ENCODE measurements at places on chromosomes 2 and 18.

- no peak for DNase-seq
These were observed 3.7 kb downstream of the KLHL14 start for GRCh38 chr18:32769071-32769585.

- DNase-seq: peak; percentile 72
These were observed 84.6 kb downstream of the NRP2 start for GRCh38 chr2:205766779-205767359.

DNA sequence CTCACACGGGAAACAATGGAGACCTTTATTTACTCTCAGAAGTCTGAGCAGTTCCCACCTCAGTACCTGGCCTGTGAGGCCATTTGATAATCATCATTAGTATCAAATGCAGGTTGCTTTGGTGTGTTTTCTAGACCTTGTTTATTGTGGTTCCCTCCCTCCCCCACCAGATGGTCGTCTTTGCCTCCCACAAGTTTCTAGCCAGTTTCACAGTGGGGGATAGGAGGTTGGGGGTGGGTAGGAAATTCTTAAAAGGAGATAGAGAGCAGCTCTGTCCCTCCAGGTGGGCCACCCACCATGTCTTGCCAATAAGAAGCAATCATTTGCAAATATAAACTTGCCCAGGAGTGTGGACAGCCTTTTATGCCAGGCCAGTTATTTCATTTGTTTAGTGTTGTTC is 31.3 kb downstream of the SETBP1 start:
- no peak for DNase-seq

- DNase-seq: no peak
These were observed 131.6 kb upstream of the FN1 start for GRCh38 chr2:215567504-215567903.

GRCh38 chr2:118309257-118309945 is 221.1 kb downstream of the INSIG2 start:
- DNase-seq: no peak

GRCh38 chr18:8056723-8057122 is 489.6 kb downstream of the PTPRM start:
- no peak for DNase-seq

- no peak for DNase-seq
These were observed 75.1 kb downstream of the PLEKHM3 start for GRCh38 chr2:207950063-207950760.

DNA sequence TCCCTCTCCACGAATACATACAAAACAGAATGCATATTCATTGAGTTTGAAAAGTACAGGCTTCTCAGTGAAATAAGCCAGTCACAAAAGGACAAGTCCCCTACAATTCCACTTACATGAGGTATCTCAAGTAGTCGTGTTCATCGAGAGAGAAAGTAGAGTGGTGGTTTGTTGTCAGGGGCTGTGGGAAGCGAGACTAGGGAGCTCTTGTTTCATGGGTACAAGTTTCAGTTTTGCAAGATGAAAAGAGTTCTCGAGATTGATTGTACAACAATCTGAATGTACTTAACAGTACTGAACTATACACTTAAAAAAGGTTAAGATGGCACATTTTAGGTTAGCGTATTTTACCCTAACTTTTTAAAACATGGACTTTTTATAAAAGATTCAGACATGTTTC is 71.5 kb upstream of the TTC39C start:
- DNase-seq: peak; percentile 57

DNA sequence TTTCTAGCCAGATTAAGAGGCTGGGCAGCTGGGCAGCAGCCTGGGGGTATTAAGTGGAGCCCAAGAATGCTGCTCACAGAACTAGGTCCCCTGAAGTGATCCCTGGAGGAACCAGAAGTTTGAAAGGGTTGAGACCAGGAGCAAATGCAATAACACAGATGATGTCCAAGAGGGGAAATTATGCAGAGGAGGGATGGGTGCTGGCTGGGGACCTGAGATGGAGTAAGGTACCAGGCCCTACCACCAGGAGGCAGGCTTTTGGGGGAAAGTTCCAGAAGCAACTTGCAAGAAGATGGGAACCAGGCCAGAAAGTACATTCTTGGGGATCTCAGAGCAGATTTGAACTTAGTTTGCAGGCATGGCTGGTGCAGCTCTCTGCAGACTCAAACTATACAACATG is 175.1 kb downstream of the NCK2 start:
- peak; percentile 48 for DNase-seq

DNA sequence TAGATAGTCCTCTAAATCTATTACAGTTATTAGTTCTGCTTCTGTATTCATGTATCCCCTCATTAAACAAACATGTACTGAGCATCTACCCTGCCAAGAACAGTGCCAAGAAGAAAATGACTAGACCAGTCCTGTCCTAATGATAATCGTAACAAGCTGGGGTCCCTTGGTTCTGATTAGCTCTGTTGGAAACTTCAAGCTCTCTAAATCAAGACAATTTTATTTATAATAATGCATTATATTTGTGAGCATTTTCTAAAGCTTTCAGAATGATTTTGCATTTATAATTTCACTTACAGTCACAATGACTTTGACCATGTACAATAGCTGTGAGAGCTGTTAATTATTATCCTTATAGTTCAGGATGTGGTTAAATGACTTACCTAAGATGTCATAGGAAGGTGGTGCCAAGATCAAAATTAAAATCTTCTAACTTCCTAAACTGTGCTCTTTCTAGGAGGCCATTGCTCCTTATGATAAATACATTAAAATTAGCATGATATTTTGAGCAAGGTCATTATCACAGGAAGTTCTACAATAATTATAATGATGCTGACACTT is 336.5 kb upstream of the SLC39A10 start:
- DNase-seq: no peak

DNA sequence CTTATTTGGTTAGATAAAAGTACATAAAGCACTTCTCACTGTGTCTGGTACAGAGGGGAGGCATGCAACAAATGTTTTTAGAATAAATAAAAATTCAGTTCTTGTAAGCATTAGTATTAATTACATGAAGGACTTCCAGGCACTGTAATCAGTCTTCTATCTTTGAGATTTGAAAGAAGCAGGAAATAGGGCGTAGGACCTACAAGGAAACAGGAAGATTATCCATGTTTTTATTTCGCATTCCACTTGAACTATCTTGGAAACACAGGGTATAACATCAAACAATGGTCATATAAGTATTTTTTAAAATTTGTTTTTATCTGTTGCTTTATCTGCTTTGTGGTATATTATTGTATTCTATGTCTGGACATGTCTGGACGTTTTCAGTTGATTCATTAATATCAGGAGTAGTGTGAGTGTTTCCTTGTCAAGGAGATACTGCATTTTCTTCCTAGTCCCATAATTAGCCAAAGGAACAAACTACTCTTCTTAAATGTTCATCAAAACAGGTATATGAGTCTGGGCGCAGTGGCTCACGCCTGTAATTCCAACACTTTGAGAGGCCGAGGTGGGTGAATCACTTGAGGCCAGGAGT is 32.5 kb downstream of the BMPR2 start:
- DNase-seq: no peak

DNA sequence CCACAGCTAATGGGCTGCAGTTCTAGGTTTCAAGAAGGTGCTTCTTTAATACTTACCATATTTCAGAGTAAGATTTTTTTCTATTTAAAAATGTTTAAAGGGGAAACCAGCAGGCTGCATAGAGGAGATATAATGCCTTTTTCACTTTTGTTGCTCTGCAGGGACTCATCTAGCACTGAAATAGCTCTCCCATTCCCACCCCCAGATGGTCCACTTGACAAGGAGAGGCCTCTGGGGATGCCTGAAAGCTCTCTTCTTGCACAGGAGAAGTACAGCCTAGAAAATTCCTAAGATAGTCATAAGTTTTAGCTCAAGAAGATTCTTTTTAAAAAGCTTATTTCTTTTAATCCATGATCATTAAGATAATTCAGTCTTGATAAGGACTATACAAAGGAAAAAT is 126.4 kb downstream of the CDH2 start:
- DNase-seq: no peak

DNA sequence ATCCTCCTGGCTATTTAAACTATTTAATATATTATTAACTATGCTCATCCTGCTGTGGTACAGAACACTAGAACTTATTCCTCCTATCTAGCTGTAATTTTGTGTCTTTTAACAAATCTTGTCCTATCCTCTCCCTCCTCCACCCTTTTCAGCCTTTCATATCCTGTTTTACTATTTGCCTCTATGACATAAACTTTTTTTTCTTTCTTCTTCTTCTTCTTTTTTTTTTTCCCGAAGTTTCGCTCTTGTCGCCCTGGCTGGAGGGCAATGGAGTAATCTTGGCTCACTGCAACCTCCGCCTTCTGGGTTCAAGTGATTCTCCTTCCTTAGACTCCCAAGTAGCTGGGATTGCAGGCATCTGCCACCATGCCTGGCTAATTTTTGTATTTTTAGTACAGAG is 201.5 kb downstream of the LPIN1 start:
- no peak for DNase-seq

- no peak for DNase-seq
These were observed 11.7 kb upstream of the NCL start for GRCh38 chr2:231475965-231476364.

DNA sequence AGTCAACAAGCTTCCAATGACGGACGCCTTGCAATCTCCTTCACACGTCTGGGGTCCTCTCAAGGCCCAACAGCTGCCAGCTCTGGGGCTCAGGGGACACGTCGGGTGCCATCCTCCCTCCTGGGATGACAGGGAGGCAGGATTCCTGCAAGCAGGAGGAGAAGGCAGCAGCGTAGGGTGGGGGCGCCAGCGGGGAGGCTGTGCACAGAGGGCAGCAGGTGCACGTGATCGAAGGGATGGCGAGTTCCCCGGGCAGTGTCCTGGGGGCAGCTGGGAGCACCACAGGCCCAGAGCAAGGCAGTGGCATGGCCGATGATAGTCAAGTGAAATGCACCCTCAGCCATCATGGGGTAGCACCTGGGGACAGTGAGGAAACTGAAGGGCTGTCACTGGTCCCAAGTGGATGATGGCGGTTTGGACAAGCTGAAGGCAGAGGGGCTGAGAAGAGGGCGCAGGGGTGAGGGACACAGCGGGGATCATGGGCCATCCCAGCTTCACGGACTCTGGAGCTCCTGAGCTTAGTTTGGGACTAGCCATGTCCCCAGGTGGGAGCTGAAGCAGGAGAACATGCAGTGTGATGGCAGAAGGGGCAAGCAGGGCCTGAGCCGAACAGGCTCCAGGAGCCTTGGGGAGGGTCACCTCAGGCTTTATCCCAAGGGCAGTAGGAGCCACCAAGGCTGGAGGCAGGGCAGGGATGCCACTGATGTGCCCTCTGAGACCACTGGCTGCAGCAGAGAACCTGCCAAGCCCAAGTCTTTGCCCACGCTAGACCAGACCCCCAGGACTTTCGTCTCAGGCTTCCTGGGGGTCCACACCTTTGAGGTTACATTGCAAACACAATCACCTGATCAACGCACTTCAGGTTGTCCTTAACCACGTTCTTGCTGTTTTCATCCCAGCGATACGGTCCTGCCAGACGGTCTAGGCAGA is 16.3 kb upstream of the SNED1 start:
- no peak for DNase-seq

GRCh38 chr18:65414501-65414900 is 336.3 kb upstream of the CDH7 start:
- DNase-seq: no peak

DNA sequence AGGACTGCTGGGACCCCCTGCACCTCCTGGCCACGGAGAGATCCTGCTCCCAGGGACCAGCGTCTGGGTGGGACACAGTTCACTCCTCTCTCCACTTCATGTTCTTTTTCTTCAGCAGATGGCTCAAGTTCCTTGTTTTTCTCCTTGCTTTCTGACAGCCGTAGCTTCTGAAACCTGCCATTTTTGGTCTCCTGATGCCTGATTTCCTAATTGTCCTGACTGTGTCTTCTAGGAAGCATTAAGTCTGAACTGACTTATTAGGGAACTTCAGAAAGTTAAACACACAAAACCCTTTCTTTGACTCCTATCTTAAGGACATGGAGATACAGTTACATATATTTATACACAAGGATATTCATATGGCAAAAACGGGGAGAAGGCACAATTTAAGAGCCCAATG is 22.7 kb downstream of the CNNM4 start:
- no peak for DNase-seq

DNA sequence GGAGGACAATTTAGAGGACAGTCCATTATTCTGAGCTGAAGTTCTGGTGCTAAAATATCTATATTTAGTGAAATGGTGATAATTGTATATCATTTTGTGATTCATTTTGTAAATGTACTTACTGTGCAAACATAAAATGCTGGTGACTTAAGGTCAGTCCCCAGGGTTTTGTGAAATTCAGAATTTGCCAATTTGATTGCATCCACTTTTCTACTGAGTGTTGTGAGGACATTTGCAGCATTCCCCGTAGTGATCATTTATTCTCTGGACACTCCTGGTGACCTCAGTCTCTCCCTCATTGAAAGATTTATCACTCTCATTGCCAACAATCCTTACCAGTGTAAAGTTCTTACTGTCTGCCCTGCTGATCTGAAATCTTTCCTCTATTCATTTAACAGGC is 98.2 kb downstream of the SOCS6 start:
- DNase-seq: no peak

GRCh38 chr2:234745347-234745746 is 206.5 kb upstream of the SH3BP4 start:
- no peak for DNase-seq

GRCh38 chr2:108363024-108363907 is 14.5 kb upstream of the SULT1C4 start:
- DNase-seq: peak; percentile 13

- DNase-seq: no peak
These were observed 39.3 kb downstream of the C1QL2 start for GRCh38 chr2:119119076-119119785.

DNA sequence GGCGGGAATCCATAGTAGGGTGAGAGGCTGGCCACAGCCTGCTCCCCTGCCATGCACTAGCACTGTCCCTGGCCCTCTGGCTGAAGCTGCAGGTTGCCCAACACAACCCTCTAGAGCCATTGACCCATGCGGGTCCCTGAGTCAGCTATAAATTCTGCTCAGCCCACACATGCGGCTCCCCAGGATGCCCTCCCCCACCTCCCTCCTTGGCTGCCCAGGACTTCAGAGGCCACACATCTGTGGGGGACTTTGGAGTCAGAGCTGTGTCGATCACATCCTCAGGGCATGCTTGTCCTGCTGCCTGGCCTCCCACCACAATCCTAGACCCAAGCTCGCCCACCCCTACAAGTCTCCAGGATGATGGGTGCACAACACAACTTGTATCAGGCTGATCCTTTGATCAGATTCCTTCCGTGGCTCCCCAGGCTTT is 97.0 kb downstream of the TFCP2L1 start:
- DNase-seq: no peak

GRCh38 chr2:24724111-24724775 is 68.9 kb downstream of the PTRHD1 start:
- no peak for DNase-seq

- DNase-seq: no peak
These were observed 21.9 kb downstream of the HJURP start for GRCh38 chr2:233832414-233832813.

Data from stimulated activated CD4-positive, alpha-beta T cell treated with anti-CD3 and anti-CD28 coated beads, Interleukin-15, amount 100 ng/mL, for 24 hours (primary cell).